ENCODE measurements at places on chromosomes 4 and X.

- no peak for DNase-seq
Measured at GRCh38 chr4:181860157-181860556, 383.0 kb upstream of the TENM3 start.

DNA sequence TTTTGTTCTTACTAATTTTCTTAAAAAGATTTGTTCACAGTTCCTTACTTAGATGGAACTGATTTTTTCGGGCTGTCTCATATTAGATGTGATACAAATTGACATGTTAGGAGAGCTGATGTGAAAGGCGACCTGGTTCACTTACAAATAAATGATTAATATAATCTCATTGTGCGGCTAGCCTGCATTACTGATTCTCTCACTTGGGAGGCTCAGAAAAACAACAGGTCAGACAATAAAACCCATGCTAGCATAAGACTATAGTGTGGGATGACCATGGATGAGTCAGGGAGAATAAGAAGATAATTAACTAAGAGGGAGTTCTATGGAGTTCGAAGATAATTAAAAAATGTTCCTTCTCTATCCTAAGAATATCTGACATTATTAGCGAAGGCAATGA, 40.8 kb downstream of the RTL9 start:
- DNase-seq = no peak

DNA sequence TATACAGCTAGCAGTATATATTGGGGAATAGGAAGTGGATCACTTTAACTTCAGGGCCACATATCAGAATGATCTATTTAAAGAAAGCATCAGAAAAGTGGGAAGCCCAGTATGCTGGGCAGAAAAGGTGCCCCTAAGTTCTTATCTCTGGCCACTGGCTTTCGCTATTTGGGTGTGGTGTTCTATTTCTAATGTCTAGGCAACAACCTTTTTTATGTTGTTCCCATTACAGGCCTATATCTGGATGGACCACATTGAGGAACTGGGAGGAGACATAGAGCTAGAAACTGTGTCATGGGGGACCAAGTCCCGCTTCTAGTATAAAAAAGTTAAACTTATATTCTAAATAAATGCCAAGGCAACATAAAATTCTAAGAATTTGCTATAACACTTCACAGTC, 935.6 kb downstream of the PDHA2 start:
- DNase-seq = no peak

DNA sequence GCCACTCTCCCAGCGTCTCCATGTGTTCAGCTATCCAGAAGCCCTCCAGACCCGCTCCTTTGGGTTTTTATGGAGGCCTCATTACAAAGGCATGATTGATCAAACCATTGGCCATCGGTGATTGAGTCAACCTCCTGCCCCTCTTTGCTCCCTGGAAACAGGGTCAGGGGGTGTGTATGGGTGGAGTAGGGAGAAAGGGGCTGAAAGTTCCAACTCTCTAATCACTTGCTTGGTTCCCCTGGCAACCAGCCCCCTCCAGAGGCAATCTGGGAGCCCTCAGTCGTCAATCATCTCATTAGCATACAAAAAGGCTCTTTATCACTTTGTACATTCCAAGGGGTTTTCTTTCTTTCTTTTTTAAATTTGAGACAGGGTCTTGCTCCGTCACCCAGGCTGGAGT, 2.3 kb downstream of the TRIM2 start:
- no peak for DNase-seq

GRCh38 chr4:118850488-118851173, 14.7 kb upstream of the SEC24D start:
- DNase-seq = no peak

- DNase-seq = no peak
Measured at GRCh38 chr4:128844931-128845330, 35.4 kb downstream of the JADE1 start.

GRCh38 chr4:56764223-56764622, 57.3 kb downstream of the SPINK2 start:
- no peak for DNase-seq

GRCh38 chr4:92101737-92102172, 202.0 kb upstream of the GRID2 start:
- no peak for DNase-seq

GRCh38 chr4:168584321-168584771, 87.5 kb downstream of the PALLD start:
- DNase-seq = no peak

GRCh38 chr4:32207456-32207855, 1487.3 kb downstream of the PCDH7 start:
- DNase-seq = no peak

GRCh38 chrX:139739138-139739537, 31.2 kb upstream of the MCF2 start:
- DNase-seq = no peak

DNA sequence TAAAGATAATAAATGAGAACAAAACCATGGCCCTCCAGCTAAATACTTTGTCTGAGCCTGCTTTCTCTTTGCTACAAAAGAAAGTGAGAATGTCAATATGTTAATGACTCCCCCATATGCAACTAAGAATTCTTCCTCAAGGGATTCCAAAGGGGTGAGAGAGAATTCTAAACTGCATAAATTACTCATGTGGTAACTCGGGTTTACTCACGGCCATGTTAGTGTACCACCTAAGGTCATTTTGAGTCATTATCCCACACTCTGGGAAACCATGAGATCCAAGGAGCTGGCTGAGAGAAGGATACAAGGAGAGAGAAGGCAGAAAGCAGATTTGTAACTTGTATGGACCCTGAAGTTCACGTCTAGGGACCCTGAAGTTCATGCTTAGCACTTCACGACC, 190.3 kb downstream of the DHX15 start:
- no peak for DNase-seq

DNA sequence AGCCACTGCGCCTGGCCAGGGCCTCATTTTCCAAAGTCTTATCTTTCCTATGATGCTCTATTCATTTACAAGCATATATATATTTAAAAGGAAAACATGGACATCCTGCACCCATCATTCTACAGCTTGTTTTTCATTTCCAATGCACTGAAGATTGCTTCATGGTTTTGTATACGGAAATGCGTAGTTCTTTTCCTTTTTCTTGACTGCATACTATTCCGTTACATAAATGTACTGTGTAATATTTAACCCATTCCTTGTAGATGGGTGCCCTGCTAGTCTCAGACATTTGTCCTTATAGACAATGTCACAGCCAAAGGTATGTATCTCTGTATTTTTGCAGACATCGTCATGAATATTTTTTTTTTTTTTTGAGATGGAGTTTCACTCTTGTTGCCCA, 257.0 kb downstream of the ASMT start:
- DNase-seq = no peak

DNA sequence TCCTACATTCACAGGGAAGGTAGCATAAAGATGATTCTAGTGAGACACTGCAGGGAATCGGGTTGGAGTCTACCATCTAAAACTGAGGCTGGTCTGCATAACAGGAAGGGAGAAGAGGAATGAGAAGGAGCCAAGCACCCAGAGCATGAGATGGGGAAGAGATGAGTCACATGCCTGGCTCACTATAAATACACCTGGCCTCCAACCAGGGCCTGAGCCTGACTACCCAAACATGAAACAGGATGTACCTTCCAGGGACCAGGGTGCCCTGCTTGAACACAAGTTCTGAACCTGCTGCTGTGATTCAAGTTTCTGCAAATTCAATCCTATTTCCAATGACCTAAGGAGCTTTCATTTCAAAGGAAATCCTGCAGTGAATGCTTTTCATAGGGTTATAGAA, 24.9 kb downstream of the CD99L2 start:
- DNase-seq = peak; percentile 73

GRCh38 chr4:36251983-36252382, 7.7 kb upstream of the ARAP2 start:
- no peak for DNase-seq

DNA sequence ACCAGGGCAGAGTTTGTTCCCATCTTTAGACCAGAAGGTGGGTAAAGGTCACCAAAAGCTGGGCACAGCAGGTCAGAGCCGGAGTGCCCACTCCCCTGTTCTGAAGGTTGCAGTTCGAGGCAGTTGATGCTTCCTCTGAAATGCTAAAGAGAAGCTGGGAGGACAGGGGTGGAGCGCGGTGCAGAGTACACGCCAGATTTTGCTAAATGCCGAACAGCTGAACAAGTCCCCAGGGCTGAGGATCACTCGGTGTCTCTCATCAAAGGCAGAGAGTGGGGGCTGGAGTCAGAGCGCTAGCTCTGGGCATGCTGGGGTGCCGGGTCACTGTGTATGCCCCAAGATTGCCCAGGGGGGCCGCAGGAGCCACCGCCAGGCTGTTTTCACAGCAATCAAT, 197.0 kb downstream of the BCOR start:
- DNase-seq = no peak

DNA sequence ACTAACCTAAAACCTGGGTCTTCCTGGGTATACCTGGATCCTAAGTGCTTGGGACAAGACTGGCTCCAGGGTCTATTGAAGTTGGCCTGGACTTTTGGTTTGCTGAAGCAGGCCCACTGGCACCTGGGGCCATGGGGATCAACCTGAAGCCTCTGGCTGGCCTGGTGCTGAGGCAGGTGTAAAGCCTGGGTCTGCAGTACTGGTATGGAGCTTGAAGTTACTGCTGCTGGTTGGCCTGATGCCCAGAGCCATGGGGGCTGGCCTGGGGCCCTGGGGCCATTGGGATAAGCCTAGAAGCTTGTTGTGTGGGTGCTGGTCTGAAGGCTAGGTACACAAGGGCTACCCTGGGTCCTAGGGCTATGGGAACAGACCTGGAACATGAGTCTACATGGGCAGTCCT, 743.2 kb upstream of the GRIA3 start:
- DNase-seq = no peak

GRCh38 chr4:105196523-105197145, 50.0 kb downstream of the TET2 start:
- no peak for DNase-seq

GRCh38 chr4:180380733-180381132, 1862.5 kb upstream of the TENM3 start:
- no peak for DNase-seq
